Panc1 (cell line): ENCODE measurements at places on chromosomes 6 and 20.

- DNase-seq: no peak
Observed at GRCh38 chr6:159061805-159062563, 17.2 kb upstream of the TAGAP start.

GRCh38 chr6:100433726-100434435, 30.8 kb downstream of the SIM1 start:
- DNase-seq: no peak

GRCh38 chr6:34657037-34657306, 39.6 kb downstream of the ILRUN start:
- DNase-seq: no peak

- no peak for DNase-seq
Observed at GRCh38 chr6:38146021-38146733, 326.6 kb downstream of the ZFAND3 start.

DNA sequence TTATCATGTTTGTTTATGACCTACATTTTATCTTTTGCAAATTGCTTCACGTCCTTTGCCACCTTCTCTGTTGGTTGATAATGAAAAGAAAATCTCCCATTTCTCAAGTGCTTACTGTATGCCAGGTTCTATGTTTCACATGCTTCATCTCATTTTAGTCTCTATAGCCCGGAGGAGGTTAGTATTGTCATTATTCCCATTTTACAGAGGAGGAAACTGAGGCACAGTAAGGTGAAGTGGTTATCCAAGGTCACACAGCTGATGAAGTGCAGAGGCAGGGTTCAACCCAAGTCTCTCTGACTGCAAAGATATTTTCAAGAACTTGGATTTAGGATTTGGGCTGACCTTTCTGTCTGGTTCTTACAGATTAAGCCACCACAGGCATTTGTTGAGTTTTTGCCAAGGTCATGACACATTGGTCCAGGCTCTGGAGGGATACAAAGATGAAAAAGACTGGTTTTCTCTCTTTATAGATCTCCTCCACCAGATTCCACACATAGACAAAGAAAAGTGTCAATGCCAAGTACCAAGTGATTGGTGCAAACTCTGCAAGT, 20.6 kb downstream of the CNBD2 start:
- DNase-seq: no peak

DNA sequence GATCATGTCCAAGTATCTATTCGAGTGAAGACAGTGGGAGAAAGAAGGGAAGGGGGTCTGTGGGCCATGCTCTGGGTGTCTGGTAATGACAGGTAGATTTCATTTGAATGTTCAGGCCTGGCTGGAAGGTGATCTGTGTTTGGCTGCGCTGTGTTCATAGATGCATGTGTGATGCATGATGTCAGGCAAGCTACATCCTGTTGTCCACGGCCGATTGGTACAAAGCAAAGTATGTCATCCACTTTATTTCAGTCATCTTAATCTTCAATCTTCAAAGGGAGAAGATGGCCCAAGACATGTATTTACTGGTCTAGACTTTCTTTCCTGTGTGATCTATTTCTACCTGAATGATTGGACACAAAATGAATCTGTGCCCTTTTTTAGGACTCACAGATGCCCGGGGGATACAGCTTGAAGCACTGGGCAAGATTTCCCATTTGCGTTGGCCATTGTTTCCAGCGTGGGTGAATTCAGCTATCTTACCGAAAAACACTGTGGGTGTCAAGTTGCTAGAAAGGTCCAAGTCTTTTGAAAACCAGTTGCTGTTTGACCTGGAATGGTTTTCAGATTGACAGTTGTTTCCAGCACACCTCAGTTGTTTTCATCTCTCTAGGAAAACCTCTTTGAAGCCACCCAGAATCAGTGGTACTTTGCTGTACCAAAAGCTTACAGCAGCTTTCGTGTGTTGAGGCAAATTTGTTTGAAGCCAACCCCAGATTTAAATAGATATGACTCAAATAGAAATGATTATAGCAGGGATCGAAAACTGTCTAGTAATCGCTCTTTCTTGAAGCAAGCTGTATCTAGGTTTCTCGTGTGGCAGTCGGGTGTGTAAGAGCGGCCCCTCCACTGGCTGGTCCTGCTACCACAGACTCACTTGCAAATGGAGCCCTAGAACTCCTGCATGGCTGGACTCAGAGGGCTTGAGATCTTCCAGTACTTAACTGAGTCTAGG, 27.2 kb downstream of the DUSP22 start:
- DNase-seq: no peak

- DNase-seq: peak; percentile 82
Observed at GRCh38 chr6:101083533-101084175, 202.5 kb upstream of the ASCC3 start.

DNA sequence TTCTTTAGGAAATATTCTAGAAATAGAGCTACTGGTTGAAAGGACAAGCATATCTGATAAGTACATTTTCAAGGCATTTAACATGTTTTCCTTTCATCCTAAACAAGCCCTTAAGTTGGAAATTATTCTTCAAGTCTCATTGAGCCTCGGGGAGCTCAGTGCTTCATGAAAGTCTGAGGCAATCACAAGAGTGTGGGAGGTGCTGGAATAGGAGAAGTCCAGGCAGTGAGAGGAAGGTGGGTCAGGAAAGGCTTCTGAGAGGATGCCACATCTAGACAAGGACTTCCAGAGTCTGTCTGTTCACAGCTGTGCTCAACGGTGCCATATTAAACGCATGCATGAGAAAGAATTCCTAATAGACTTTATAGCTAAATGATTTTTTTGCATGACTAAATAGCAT, 69.8 kb downstream of the CD83 start:
- DNase-seq: no peak

DNA sequence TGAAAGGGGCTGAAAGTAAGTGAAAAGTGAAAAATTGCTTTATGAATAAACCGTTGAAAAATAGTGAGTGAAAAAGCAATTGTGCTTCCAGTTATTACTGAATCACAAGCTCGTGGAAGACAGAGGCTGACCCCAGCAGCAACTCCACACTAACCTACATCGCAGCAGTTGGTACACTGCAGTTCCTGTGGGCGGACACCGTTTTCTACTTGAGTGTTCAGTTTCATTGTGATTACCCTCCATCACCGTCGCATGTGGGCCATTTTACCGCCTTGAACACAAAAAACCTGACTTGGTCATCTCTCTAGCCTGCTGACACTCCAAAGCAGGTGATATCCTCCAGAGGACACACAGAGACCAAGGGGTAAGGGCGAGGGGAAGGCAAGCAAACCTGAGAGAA, 28.4 kb downstream of the PRDM1 start:
- DNase-seq: no peak

DNA sequence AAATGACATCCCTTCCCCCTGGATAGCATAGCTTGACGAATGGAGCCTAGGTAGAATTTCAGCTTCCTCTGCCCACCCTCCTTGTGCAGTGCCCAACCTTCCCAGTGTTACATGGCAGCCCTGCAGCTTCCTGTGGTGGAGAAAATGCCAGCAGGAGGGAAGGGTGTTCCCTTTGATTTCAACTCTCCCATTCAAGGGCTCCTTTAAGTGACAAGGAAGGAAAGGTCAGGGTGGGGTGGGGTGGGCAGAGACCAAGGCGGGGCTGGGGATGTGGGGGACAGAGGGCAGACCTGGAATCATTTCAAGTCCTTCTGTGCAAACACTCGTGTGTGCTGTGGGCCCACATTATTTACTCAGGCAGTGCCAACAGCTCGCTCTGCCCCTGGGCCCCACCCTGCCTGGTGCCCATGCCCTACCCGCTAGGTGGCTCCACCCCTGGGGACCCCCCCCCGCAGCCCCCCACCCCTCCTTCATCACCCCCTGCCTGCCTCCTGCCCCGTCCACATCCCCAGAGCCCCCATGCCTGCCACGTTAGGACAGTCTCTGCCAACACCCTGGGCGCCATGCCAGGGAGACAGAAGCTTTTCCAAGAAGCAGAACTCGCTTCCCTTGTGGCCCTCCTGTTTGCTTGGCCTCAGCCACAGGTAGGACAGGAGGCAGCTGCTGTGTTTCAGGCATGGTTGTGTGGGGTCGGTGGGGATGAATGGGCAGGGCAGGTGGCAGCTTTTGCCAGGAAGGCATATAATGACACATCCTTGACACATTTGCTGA, 9.4 kb downstream of the SPDEF start:
- no peak for DNase-seq

DNA sequence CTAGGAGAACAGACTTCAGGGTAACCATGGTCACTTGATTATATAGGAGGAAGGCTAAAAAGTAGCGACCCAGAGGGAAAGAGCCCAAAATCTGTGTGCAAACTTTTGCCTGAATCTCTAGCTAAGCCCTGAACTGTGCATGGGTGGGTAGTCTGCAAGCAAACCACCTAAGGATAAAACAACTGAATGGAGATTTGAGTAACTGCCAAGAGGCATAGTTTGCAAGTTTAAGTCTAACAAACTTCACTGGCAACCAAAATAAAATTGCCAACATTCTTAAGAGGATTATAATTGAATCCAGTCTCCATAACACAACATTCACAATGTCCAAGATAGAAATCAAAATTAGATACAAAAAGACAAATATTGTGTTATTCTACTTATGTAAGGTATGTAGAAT, 192.0 kb upstream of the PLN start:
- no peak for DNase-seq

DNA sequence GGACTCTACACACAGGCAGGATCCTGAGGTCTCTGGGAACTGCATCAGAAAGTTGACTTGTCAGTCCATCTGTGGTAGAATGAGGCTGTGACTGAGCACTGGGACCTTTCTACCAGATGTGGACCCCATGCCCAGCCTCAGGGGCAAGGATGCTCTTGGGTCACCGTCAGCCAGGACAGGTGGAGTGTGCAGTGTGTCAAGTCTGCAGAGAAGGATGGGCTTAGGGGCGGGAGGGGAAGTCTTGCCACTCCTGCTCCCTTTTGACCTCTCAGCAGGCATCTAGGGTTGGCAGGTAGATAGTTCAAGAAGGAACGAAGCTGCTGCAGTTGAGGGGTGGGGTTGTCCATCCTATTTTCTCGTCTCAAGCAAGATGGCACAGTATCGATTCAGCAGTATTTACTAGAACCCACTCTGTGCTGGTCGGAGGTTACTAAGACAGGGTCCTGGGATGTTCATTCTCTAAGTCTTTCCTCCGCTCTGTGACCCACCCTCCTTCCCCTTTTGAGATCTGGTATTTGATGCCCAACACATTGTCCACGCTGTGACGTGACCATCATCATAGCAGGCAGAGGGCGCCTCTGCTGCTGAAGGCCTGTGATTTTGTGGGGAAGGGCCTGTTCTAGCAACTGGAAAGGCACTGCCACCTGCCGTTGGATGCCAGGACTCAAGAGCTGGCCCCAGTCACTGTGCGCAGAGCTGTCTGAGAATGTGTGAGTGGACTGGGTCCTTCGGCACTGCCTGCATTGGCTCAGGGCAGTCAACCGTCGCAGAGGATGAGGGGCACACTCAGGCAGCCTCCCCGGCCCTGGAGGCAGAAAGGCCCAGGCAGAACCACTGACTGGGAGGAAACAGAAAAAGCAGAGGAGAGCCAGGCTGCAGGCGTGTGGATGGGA, 23.2 kb downstream of the RBCK1 start:
- peak; percentile 58 for DNase-seq

- no peak for DNase-seq
Observed at GRCh38 chr6:158028421-158028820, 46.8 kb downstream of the SYNJ2 start.

DNA sequence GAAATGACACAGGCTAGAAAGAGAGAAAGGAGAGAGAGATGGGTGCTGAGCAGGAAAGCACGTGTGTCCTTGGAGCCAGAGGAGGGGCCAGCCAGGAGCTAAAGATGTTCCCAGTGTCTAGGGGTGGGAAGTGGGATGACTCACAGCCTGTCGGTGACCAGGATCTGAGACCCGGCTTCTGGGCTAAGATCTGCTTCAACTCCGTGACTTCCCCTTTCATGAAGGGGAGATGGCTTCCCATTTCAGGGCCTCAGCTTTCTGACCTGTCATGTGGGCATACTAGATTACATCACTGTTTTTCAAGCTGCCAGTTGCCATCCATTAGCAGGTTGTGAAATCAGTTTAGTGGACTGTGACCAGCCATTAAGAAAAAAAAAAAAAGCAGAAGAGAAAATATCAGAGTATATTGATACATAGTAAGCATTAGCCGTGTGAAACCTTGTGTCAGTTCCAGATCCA, 5.4 kb downstream of the TGM3 start:
- no peak for DNase-seq

DNA sequence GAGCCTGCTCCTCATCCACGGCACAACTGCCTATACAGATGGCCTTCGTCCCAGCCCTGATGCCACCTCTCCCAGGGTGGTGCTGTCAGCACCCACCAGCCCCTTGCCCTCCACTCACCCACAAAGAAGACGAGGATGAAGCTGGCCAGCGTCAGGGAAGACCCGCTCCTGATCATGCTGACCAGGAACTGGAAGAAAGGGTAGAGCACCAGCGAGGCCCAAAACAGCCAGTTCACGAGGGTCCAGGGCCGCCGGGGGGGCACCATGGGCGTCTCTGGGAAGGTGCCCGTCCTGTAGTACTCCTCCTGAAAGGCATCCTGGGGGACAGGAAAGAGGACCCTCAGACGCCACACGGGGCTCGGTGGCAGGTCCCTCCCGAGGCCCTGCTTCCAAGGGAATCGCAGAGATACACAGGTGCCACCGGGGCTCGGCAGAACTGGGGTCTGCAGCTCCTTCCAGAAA, 134.5 kb downstream of the AGPAT4 start:
- DNase-seq: no peak

GRCh38 chr6:35086636-35087360, 54.3 kb downstream of the TCP11 start:
- DNase-seq: no peak

GRCh38 chr6:154371281-154371680, 14.7 kb upstream of the IPCEF1 start:
- DNase-seq: no peak

DNA sequence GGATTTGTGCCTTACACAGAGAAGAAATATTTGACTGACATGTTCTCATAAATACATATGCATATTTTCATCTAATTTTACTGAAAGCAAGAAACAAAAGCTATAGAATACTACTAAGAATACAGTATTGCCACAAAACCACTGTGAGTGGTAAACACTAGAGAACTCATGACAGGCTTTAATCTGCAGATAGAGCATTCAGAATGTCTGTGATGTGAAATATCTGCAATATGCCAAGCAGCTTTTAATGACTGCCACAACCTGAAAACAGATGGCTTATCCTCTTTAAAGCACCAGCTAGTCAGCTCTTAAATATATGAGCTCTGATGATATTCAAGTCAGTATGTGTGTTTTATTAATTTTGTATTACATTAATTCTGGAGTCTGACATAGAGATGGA, 3.4 kb downstream of the NAPB start:
- no peak for DNase-seq

DNA sequence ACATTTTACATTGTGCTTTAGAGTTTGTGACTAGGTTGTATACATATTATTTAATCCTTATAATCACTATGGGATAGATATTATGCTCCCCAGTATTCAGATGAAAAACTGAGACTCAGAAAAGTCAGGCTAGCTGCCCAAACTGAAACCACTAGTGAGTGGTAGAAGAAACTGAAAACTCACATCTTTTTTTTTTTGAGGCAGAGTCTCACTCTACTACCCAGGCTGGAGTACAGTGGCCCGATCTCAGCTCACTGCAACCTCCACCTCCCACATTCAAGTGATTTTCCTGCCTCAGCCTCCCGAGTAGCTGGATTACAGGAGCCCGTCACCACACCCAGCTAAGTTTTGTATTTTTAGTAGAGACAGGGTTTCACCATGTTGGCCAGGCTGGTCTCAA, 22.2 kb downstream of the RNF24 start:
- DNase-seq: no peak
